ENCODE measurements at places on chromosomes 7 and 10.

GRCh38 chr7:10803720-10804119 is 170.0 kb upstream of the PHF14 start:
- DNase-seq, result no peak

- no peak for DNase-seq
Observed at GRCh38 chr10:97024168-97025073, 161.3 kb downstream of the SLIT1 start.

DNA sequence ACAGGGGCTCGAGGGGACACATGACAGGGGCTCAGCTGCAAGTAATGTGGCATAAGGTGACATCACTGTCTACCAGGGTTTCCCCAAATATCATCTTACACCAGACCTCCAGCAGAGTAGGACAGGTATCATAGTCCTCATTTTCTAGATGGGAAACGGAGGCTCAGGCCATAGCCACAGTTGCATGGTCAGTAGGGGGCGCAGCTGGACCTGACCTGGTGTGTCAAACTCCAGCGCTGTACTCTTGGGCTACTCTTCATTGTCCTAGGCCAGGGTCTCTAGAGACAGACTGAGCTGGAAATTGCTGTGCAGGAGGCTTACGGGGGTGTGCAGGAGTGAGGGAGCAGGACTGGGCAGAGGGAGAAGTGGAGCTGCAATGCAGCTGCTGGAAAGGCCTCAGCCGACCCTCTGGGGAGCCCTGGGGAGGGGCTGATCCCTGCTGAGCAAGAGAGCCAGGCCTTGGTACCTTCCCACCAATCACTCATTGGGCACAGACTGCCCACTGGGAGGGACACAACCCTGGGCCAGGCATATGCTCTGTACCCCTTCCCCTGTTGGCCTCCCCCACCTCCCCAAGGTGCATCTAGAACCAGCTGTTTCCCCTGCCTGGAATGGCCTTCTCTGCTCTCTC is 89.9 kb downstream of the CDH23 start:
- DNase-seq, result no peak

DNA sequence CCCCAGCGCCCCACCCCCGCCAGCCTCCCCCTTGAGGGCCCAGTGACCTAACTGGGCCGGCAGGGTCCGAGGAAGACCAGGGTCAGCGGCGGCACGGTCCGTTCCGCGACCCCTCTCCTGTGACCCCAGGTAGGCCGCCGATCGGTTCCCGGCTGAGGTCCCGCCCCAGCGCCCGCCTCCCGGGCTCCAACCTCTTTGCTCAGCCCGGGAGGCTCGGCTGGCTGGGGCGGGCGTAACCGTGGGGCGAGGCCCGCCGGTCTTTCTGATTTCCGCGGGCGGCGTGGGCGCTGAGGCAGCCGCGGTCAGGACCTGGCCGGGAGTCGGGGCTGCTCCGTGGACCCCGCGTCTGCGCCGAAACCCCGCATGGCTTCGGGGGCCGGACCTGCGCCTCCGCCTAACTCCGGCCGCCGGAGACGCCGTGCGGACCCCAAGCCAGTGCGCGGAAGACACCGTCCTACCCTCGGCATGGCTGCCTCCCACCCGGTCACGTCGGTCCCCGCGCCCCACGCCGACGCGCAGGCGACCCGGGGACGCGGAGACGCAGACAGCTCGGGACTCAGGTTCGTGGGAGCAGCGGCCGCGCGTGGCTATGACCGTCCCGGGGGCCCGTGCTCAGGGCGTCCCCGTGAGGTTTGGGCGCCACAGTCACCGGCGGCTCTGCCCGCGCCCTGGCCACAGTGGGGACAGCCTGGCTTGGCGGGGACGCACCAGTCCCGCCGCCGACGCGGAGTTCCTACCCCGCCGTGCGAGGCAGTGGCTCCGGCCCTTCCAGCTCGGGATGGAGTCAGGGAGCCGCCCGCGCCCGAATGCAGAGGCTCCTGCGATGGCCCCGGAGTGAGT is 1.0 kb upstream of the VENTX start:
- no peak for DNase-seq

DNA sequence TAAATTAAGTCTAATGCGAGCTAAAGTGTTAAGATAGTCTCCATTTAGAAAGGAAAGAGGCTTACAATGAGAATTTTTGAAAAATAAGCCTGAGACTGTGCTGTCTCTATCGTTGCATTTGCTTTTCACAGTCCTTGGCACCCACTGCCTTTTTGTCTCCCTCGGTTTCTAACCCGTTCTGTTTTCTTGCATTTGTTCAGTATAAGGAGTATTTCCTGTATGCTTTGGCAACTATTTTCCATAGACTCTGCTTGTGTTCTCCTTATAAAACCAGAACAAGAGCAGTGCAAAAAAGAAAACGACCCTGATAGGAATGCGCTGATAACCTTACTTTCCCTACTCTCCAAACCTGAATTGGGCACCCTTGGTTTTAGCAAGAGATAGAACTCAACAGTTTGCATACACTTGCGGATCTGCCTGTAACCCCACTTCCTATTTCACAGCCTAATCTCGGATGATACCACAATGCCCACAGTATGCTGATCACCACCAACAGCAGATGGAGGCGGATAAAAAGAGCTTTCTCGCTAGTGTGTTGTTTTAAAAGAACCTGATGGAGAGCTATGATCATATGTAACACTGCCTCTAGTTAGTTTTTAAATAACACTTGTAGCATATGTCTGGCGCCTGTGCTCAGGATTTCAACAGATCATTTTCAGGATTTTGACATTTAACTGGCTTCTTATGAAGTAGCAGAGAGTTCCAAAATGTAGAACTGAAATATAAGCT is 1.6 kb upstream of the ARHGAP12 start:
- DNase-seq, result no peak

GRCh38 chr7:129160161-129160905 is 15.8 kb downstream of the TSPAN33 start:
- DNase-seq, result no peak

DNA sequence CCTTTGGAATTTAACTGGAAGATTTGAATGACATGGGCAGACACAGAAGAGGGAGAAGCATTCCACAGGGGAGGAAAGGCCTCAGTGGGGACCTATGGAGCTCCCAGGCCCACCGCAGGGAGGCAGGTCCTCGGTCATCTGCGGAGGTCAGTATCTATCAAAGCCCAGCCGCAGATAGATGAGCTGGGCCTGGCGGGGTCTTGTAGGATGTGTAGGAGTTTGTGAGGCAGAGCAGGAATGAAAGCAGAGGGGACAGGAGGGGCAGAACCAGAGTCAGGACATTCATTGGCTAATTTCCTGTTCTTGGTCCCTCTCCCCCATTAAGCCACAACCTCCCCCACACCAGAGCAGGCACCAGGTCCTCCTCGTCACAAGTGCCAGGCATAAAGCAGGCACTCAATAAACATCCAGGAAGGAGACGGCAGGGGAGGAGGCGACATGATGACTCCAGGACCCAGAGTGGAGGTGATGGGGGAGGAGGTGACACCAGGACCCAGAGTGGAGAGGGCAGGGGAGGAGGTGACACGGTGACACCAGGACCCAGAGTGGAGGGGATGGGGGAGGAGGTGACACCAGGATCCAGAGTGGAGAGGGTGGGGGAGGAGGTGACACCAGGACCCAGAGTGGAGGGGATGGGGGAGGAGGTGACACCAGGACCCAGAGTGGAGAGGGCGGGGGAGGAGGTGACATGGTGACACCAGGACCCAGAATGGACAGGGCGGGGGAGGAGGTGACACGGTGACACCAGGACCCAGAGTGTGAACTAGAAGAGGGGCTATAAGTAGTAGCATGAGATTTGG is 83.7 kb upstream of the PDGFA start:
- no peak for DNase-seq

DNA sequence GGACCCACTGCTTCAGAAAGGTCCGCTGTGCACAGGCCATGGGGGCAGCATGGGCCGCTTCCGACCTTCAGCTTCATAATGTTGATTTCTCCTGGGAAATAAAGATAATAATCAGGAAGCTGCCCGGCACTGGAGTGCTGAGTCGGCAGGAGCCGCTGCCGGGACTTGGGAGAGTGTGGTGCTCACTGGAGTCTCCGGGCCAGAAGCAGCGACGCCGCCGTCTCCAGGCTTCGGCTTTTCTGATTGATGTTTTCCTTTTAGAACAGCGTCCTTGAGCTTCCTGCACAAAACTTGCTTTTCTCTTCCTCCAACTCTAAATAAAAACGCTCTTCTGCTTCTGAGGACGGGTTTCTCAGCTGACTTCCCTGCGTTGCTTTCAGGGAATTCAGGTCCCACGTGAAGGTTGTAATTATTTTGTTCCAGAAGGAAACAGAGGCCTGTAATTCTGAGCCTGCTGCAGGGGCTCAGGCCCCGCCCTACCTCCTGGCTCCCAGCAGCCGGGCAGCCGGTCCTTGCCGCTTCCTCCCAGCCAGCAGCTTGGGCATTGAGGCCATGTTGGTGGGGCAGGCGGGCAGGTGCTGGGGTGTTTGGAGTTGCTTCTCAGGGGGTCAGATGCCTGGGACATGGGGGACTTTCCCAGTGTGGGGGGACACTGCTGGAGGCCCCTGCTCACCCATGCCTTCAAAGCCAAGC is 14.7 kb downstream of the PWWP2B start:
- DNase-seq, result no peak

- peak; percentile 45 for DNase-seq
Observed at GRCh38 chr10:127117125-127117524, 79.3 kb downstream of the INSYN2A start.

GRCh38 chr10:6327961-6328698 is 125.4 kb downstream of the PFKFB3 start:
- DNase-seq, result no peak

DNA sequence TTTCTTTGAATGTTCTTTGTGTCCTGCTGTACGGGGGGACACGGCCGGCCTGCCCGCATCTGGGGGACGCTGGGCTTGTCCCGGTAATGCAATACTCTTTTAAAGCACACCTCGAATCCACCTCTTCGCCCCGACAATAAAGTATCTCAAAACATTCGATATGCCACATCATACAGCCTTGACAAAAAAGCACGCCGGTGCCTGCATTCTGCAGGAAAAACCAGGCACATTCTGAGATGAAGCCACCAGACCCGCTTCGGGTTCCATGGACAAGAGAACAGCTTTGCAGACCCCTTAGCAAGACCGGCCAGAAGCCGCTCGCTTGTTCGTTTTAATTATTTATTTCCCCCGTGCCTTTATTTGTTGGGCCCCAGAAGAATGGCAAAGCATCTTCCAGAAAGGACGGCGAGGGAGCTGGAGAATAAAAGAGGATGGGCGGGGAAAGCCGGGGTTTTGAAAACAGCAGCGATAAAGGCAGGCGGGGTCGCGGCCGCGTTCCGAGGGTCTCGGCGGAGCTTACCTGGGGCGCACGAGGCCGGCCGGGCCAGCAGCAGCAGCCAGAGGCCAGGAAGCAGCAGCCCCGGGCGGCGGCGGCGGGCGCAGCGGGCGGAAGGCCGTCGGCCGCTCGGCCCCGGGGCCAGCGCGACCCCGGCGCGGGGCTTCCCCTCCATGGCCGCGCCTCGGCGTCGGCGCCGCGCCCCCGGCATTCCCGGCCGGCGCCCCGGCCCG is 462 bp downstream of the KIAA1549 start:
- DNase-seq, result no peak
